Fibroblast of skin of back (primary cell): ENCODE measurements at places on chromosomes 3 and 15.

DNA sequence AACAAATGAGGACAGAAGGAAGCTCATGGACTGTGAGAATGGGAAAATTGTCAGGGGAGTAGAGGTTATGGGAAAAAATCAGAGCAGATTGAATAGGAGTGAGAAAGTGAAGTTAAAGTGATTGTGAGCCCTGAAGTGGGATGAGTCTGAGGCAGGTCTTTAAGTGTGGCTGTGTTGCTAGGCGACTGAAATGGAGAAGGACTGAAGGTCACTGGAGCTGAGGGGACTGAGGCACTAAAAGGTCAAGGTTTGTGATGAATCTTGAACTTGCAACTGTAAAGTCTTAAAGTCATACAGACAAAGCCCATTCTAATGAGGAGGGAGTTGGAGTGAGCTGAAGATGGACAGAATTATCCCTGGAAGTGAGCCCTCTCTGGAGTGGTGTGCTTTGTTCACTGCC, 518.9 kb downstream of the TUSC7 start:
- DNase-seq, result no peak

- DNase-seq, result peak; percentile 11
Observed at GRCh38 chr3:113532698-113533533, 561 bp downstream of the SIDT1 start.

- no peak for DNase-seq
Observed at GRCh38 chr3:55165704-55166405, 238.0 kb upstream of the LRTM1 start.

DNA sequence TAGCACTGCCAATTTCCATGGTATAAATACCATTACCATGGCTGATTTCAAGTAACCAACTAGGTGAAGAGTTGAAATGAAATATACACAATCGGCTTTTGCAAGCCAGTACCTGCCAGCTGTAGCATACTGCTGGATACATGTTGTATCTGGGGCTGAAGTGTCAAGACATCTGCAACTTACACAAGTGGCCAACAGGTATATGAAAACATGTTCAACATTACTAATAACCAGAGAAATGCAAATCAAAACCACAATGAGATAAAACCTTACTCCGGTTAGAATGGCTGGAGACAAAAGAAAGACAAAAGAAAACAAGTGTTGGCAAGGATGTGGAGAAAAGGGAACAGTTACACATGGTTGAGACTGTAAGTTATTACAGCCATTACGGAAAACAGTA, 11.6 kb downstream of the ATOSA start:
- no peak for DNase-seq

- DNase-seq, result peak; percentile 9
Observed at GRCh38 chr15:82768414-82769054, 37.3 kb downstream of the FSD2 start.
